CD8-positive, alpha-beta memory T cell (primary cell): ENCODE measurements at places on chromosomes 16 and 17. TPM values are rescaled to one million over a fixed set of nuclear protein-coding genes. Genes with fewer than 3 reads are reported as not detected.

DNA sequence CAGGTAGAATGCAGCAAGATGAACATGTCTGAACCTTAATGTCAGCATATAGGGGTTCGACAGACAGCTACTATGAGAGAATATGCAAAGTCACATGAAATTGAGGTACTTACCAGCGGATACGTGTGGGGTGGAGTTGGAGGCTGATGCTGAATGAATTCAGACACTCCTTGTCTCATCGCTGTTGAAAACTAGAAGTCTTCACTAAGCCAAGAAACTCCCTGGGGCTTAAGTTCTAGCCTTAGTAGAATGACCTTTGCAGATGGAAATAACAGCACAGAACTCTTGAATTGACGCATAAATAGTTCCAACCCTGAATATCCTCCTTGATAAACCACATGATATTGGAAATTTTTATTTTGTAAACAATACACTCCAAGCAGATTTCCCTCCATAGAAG is 32.9 kb upstream of the MYOCD start:
- no peak overlapping the region for H3K4me3 ChIP-seq
- no peaks in the 10 kb centered on the region for H3K27me3 ChIP-seq
- H3K4me1 ChIP-seq, result no peaks in the 10 kb centered on the region
- no peak for DNase-seq

- no peaks in the 10 kb centered on the region for H3K36me3 ChIP-seq
- H3K27ac ChIP-seq, result no peak overlapping the region
- H3K27me3 ChIP-seq, result no peaks in the 10 kb centered on the region
These were observed 128.8 kb downstream of the CYB561 start for GRCh38 chr17:63317166-63317840.

DNA sequence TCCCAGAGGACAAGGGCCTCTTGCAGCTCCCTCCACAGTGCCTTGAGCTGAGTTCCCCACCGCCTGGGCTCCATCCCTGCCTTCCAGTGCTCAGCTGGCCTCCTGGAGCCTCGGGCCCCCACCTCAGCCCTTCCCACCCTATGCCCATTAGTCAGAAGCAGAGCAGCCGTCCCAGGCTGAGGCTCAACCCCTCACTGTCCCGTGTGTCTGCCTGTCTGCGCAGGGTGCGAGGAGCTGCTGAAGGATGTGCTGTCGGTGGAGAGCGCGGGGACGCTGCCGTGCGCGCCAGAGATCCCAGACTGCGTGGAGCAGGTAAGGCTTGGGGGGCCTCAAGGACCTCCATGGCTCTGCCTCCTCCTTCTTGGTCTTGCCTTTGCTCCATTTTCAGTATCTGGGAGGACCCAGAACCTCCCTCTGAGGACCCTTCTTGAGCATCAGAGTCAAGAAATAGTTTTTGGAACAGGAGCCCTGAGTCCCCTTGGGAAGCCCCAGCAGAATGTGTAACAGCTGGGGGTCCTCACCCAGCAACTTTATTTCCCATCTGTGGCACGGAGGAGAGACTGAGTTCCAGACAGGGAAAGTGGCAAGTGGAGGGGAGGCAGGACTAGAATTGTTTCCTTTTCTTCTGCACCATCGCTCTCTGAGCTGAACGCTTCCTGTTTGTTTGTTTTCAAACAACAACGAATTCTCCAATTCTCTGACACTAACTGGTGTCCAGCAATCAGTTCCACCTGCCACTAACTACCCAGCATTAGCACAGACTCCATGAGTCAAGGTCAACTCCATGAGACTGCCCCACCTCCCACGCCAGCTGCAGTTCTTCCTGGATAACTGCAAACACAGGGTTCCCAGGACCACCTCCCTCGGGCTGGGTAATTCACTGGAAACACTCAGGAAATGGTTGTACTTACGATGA is 42.6 kb downstream of the RAB11FIP4 start:
- H3K36me3 ChIP-seq, result no peaks in the 10 kb centered on the region
- H3K27me3 ChIP-seq, result no peaks in the 10 kb centered on the region
- H3K27ac ChIP-seq, result no peak overlapping the region
- no peak overlapping the region for H3K4me3 ChIP-seq

DNA sequence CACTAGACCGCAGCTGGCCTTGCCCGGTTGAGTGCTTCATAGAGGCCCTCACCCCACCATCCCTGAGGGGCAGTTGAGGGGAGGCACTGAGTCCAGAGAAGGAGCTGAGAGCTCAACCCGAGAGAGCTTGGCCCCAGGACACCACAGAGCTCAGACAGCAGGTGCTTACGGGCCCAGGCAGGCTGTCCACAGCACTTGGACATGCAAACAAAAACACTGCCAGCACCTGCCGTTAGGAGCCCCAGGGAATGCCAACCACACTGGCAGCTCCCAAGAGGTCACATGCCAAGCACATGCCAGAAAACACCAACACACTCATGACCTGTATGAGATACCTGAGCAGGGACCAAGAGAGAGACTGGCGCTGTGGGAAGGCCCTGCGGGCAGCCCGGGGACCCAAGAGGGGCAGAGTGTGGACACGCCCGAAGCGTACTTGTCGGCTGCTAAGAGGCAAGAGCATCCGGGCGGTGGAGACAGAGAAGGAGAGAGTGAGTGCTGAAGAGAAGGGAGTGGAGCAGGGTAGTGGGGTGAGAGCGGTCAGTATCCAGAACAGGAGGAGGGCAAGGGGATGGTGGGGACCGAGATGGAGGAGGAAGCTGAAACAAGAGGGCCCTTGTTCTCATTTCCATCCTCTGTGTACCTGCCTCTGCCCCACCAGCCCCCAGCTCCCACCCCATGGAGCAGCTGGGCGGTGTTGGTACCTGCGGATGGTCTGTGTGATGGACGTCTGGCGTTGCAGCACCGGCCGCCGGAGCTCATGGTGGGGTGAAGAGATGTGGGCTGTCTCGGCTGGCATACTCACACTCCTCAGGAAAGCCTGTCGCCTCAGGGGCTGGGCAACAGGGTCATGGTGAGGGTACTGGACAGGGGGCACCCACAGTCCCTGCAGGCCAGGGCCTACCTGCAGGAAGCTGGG is 8.2 kb downstream of the RHBDF1 start:
- DNase-seq, result no peak
- H3K4me1 ChIP-seq, result no peaks in the 10 kb centered on the region
- no peaks in the 10 kb centered on the region for H3K36me3 ChIP-seq
- no peak overlapping the region for H3K27ac ChIP-seq
- H3K4me3 ChIP-seq, result no peak overlapping the region

DNA sequence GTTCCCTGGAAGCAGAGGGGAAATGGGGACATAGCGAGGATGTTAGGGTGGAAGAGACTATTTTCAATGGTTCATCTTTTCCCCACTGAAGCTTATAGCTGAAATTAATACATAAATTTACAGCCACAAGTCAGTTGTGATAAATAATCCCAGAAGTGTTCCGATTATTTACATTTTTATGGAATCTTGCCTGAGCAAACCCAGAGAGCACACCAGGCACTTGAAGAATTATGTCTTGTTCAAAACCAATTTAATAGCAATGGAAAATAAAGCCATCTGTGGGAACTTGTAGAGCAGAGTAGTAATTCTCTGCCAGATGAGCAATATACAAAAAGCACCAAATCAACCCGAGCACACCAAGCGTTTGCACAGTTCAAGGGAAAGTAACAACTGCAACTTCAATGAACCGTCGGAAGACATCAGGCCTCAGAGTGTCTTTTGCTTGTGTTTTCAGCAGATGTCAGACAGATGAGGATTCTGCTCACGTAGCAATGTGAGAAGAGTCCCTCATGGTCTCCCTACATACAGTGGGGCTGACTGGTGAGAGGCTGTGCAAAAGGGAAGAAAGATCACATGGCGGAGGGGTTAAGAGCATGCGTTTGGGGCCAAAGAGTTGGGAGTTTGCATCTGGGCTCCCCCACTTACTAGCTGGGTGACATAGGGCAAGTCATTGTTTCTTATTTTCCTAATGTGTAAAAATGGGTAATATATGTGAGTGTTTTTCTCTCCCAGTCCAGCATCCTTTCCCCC is 148.7 kb upstream of the HS3ST2 start:
- no peak overlapping the region for H3K4me3 ChIP-seq
- H3K36me3 ChIP-seq, result no peaks in the 10 kb centered on the region
- H3K27me3 ChIP-seq, result no peaks in the 10 kb centered on the region
- no peak for DNase-seq
- no peaks in the 10 kb centered on the region for H3K4me1 ChIP-seq

GRCh38 chr17:142102-142661 is 4.8 kb downstream of the SCGB1C2 start:
- no peaks in the 10 kb centered on the region for H3K27me3 ChIP-seq
- DNase-seq, result no peak
- H3K4me3 ChIP-seq, result no peak overlapping the region
- H3K36me3 ChIP-seq, result no peaks in the 10 kb centered on the region
- H3K27ac ChIP-seq, result no peak overlapping the region

BAIAP3 gene
- total RNA-seq, result 7.2 TPM

XAF1 gene
- 5.8 TPM for total RNA-seq

KRT12 gene
- not detected for total RNA-seq

KRT31 gene
- total RNA-seq, result not detected

CMC2 gene
- total RNA-seq, result 126 TPM

KLHL11 gene
- 24.7 TPM for total RNA-seq

CD300E gene
- total RNA-seq, result not detected

AMFR gene
- total RNA-seq, result 70.1 TPM

PIMREG gene
- total RNA-seq, result 1.8 TPM

CPHXL2 gene
- total RNA-seq, result not detected

CSH1 gene
- total RNA-seq, result not detected

OSGIN1 gene
- total RNA-seq, result 0.86 TPM
